ENCODE measurements at places on chromosomes 6 and 20.

DNA sequence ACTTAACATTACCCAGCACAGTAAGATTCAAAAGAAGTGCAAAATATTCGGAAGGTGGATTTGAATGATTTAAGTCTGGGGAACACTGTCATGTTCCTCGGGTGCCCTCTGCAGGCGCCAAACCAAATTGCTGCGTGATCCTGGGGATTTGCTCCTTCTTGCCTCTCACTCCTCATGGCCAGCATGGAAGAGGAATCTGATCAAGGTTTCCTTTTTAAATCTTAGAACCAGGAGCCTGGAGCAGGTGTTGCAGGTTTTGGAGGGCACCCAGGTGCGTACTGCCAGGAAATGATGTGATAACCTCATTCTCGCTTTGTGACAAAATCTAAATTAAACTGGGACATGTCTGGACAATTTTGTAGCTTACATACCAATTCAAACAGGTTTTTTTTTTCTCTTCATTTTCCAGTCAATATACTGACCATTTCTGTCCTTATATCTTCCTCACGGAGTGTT, 8.1 kb upstream of the PFDN4 start:
- peak; percentile 54 for DNase-seq

GRCh38 chr20:32281711-32282110, 4.3 kb downstream of the KIF3B start:
- no peak for DNase-seq

- DNase-seq: no peak
Measured at GRCh38 chr6:37241131-37241530, 16.4 kb upstream of the TBC1D22B start.

- peak; percentile 67 for DNase-seq
Measured at GRCh38 chr6:67606906-67607828, 1027.9 kb upstream of the ADGRB3 start.

GRCh38 chr20:49961413-49961812, 21.4 kb upstream of the SNAI1 start:
- no peak for DNase-seq

- DNase-seq: peak; percentile 46
Measured at GRCh38 chr20:25233016-25233772, 14.7 kb upstream of the PYGB start.

- no peak for DNase-seq
Measured at GRCh38 chr20:44918342-44918741, 8.5 kb downstream of the PABPC1L start.

DNA sequence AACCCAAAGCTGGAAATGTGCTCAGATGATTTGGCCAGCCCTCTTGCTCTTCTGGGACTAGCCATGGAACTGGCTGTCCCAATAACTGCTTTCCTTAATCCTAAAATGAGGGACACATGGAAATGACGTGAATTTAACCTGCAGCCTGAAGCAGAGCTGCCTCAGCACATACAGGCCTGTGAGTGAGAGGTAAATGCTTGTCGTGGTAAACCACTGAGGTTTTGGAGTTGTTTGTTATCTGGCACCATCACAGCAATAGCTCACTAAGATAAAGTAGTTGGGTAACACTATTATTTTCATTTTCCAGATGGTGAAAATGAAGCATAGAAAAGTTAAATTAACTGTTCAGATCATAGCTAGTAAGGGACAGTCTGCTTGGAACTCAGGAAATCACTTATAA, 333.4 kb upstream of the CHD6 start:
- no peak for DNase-seq

DNA sequence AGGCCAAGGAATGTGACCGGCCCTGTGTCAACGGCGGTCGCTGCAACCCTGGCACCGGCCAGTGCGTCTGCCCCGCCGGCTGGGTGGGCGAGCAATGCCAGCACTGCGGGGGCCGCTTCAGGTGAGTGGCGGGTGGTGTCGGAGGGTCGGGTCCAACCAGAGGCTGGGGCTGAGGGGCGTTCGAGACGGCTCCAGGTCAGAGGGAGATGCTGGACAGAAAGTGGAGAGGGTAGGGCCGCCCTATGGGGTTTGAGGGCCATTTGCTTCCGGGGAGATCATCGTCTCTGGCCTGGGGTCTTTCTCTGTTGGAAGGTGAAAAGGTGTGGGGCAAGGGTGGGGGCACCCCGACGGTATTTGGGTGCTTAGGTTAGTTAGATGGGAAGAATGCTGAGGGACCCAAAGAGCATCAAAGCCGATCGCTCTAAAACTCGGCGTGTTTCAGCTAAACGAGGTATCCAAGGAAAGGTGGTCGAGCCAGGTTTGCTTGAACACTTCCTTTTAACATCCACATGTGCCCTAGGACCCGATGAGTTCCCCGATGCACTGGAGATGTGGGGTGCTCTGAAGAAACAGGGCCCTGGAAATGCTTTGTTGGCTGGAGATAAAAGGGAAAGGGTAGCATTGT, 691 bp downstream of the ATRN start:
- no peak for DNase-seq

- DNase-seq: no peak
Measured at GRCh38 chr6:165701005-165701404, 38.0 kb upstream of the PDE10A start.

DNA sequence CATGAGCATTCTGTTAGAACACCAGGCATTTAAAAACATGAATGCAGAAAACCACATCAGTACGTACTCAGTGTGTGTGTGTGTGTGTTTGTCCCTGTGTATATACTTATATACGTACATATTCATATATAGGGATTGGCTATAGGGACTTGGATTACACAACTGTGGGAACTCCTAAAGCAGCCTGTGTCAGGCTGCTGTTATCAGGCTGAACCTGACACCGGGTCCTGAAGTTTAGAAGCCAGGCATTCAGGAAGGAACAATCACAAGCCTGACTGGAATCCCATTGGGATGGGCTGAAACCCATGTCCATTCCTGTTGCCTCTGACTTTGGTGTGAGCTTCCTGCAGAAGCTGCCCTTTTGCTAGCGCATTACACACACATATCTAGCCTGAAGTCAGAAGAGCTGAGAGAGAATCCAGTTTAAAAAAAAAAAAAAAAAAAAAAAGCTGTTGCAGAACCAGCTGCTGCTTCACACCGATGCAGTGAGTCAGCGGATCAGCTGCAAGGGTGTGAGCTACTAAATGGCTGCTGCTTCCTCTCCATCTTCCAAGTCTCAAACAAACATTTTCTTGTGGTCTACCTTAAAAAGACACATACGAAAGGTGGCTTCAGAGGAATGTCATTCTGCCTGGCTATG, 348.1 kb downstream of the THBS2 start:
- peak; percentile 6 for DNase-seq

- DNase-seq: no peak
Measured at GRCh38 chr6:163333701-163334663, 80.5 kb upstream of the QKI start.

GRCh38 chr6:142857233-142857761, 87.7 kb downstream of the HIVEP2 start:
- no peak for DNase-seq

DNA sequence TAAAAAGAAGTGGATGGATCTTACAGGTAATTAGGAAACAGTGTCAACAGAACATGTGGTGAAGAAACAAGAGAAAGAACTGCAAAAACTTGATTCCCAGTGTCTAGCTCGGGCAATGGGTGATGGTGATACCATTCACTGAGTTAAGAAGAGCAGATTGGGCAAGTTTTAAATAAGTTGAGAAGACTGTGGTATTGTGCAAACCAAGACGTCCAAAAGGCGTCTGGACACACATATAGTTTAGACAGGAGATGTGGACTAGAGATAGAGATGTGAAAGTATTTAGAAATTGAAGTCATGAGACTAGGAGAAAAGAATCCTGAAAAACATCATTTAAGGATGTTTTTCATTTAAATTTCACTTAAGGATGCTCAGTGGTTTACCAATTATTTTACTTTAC, 53.9 kb downstream of the CDK19 start:
- no peak for DNase-seq

DNA sequence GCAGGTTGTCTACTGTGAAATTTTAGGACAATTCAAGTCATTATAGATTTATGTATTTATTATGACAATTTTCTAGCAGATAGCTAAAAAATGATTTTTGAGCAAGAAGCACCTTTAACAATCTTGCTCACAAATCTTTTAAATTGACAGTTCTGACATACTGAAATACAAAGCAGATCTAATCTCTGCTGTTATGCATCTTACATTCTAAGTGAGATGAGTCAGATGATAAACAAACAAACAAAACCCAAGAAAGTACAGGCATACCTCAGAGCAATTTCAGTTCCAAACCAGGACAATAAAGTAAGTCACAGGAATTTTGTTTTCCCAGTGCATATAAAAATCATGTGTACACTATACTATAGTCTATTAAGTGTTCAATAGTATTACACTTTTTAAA, 430.7 kb upstream of the PTCHD4 start:
- peak; percentile 10 for DNase-seq

GRCh38 chr6:30678964-30679726, 6.3 kb upstream of the DHX16 start:
- peak; percentile 66 for DNase-seq

GRCh38 chr6:44035621-44036020, 91.6 kb downstream of the MRPL14 start:
- no peak for DNase-seq

DNA sequence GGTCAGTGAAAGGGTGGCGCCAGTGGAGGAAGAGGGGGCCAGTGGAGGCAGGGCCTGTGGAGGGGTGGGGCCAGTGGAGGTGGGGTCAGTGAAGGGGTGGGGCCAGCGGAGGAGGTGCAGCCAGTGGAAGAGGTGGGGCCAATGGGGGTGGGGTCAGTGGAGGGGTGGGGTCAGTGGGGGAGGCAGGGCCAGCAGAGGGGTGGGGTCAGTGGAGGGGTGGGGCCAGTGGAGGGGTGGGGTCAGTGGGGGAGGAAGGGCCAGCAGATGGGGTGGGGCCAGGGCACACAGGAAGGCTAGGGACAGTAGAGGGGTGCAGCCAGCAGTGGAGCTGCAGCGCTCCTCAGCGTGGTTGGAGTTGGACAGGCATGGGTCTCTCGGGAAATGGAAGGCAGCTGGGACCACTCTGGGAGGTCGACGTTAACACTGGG, 18.7 kb downstream of the ADRM1 start:
- DNase-seq: no peak

Data from HCEC 1CT (cell line).